ENCODE measurements at places on chromosomes 16 and 17. TPM values are rescaled to one million over a fixed set of nuclear protein-coding genes. Genes with fewer than 3 reads are reported as not detected.

AANAT gene
- total RNA-seq = not detected

WFIKKN1 gene
- 0.08 TPM for total RNA-seq

DPEP2 gene
- total RNA-seq = not detected

IL21R gene
- 1.1 TPM for total RNA-seq
